HCT116 (cell line): ENCODE measurements at places on chromosomes 7 and 10. TPM values are rescaled to one million over a fixed set of nuclear protein-coding genes. Genes with fewer than 3 reads are reported as not detected.

GIMAP7 gene
- total RNA-seq, result 0.25 TPM

GRCh38 chr10:56782503-56782902 is 421.4 kb upstream of the ZWINT start:
- H3K27me3 ChIP-seq, result no peaks in the 10 kb centered on the region
- DNase-seq, result no peak
- H3K4me3 ChIP-seq, result no peak overlapping the region
- no peaks in the 10 kb centered on the region for H3K4me1 ChIP-seq
- no peaks in the 10 kb centered on the region for H3K36me3 ChIP-seq

DNA sequence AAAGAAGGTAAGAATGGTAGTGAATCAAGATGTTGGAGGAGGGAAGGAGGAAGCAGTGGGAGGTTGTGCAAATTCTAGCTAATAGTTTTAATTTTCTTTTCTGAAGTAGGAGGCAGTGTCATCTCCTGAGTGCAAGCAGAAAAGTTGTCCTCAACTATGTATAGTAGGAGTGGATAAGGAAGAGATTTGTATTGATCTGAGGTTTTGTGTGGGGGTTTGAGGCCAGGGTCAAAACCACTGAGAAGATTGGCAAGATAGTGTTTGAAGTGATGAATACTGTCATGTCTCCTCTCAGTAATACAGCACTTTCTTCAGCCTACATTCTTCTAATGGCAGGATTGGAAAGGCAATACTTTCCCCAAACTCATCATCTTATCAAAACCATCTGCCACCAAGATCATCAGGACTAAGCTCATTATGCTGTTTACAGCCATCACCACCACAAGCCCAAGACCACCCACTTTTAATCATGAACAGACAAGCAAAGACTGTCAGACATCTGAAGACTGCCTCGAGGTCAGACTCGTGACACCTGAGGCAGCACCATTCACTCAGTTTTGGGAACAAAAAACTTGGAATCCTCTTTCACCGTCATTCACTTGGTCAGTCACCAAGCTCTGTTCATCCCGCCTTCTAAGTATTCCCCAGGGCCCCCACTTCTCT is 1.5 kb upstream of the MIOS start:
- 0 out of 2 replicates have a peak, but pooled peaks cover 5% of the 10 kb centered on the region for H3K36me3 ChIP-seq
- H3K27ac ChIP-seq, result no peak overlapping the region
- DNase-seq, result no peak
- no peaks in the 10 kb centered on the region for H3K27me3 ChIP-seq
- H3K4me1 ChIP-seq, result peaks cover 25% of the 10 kb centered on the region

DNA sequence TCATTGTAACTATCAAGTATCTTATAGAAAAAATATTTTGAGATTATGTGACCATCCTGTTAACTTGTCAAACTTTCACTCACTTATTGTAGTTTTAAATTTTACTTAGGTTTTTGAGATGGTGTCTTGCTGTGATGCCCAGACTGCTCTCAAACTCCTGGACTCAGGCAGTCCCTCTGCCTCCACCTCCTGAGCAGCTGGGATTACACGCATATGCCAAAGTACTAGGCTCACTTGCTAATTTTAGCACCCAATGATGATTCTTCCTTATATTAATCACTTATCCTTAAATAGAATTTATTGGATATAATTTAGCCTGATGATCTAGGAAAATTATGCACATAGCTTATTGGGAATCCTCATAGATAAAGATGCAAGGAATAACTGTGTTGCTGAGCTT is 104.9 kb downstream of the BTRC start:
- no peak overlapping the region for H3K4me3 ChIP-seq
- DNase-seq, result no peak
- no peaks in the 10 kb centered on the region for H3K36me3 ChIP-seq
- no peaks in the 10 kb centered on the region for H3K27me3 ChIP-seq

- DNase-seq, result no peak
- no peaks in the 10 kb centered on the region for H3K36me3 ChIP-seq
- no peaks in the 10 kb centered on the region for H3K4me1 ChIP-seq
- H3K4me3 ChIP-seq, result no peak overlapping the region
- H3K27ac ChIP-seq, result no peak overlapping the region
Observed at GRCh38 chr7:11730725-11731124, 101.3 kb downstream of the THSD7A start.

- DNase-seq, result no peak
- no peaks in the 10 kb centered on the region for H3K27me3 ChIP-seq
- H3K36me3 ChIP-seq, result peaks cover 52% of the 10 kb centered on the region
- H3K4me3 ChIP-seq, result no peak overlapping the region
- peaks cover 33% of the 10 kb centered on the region for H3K4me1 ChIP-seq
- H3K27ac ChIP-seq, result no peak overlapping the region
Observed at GRCh38 chr7:2357571-2357970, 2.9 kb downstream of the EIF3B start.
